Endodermal cell (in vitro differentiated cells): ENCODE measurements at places on chromosomes 3 and 15.

DNA sequence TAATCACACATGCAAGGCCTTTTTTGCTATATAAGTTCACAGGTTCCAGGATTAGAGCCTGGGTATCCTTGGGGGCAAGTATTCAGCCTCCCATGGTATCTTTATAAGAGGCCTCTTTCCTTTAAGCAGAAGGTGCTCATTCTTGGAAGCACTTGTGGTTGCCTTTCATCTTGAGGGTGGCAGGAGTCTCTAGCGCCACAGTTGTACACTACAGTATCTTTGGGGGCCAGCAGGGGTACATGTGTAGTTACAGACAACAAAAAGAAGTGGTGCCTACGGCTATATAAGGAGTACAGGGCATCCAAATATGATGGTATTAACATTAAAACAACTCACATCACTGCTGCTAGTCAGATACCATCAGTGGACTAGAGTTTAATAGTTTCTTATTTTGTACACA lies 62.1 kb downstream of the CCR1 start:
- DNase-seq = no peak

GRCh38 chr3:54849360-54849759 lies 78.5 kb downstream of the LRTM1 start:
- no peak for DNase-seq

GRCh38 chr3:16390581-16390980 lies 122.9 kb downstream of the RFTN1 start:
- DNase-seq = no peak

- no peak for DNase-seq
Measured at GRCh38 chr15:81213982-81214381, 17.3 kb downstream of the IL16 start.

- DNase-seq = peak; percentile 38
Measured at GRCh38 chr3:134606033-134607025, 44.5 kb downstream of the KY start.

DNA sequence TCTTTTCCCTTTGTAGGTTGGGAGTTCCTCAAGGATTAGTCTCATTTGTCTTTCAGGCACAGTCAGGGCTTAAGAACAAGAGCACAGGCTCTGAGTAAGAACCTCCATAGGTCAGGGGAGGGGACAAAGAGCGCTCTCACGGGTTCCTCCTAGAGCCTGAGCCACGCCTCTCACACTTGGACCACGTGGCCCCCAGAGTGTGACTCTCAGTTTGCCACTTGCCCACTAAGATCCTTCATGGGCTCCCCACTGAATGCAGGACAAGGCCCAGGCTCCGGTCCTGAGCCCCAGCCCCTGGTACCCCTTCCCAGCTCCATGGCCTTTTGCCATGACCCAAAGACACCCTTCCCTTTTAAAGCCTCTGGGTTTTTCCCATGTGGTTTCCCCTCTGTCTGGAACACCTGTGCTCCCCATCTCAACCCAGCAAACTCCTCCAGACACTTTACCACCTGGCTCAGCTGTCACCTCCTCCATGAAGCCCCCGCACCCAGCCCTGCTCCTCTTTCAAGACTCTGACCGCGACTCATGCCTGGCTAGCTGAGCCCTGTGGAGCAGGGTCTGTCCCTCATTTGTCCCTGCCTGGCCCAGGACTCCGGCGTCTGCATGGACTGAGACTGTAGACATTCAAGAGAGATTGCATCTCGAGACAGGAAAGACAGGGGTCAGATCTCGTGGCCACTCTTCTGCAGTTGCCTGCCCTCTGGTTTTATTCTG lies 32.7 kb downstream of the IQSEC1 start:
- DNase-seq = no peak

GRCh38 chr3:107933450-107933849 lies 157.4 kb downstream of the CD47 start:
- DNase-seq = no peak

DNA sequence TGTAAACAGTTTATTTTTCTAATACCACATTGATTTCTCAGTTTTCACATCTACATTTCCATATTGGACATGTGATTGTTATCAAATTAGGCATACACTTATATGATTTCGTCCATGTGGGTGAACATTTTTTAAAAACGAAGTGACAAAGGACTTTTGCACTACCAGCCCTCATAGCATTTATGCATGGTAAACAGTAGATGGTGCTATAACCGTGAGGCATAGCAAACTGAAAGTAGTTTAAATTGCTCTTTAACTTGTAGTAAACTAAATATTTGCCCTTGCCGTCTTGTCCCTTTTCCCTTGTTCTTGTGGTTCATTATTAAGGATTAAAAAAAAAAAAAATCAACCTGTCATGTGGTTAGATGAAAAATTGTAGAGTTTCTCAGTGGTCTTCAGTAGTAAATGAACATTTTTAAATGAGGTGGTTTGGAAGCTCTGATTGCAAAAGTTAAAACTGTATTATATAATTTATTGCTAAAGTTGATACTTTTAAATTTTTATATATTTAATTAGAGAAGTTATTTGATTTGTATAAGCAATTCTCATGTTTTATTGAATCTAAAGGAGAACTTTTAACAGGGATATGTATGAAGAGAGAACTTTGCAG lies 24.0 kb downstream of the STX19 start:
- no peak for DNase-seq

DNA sequence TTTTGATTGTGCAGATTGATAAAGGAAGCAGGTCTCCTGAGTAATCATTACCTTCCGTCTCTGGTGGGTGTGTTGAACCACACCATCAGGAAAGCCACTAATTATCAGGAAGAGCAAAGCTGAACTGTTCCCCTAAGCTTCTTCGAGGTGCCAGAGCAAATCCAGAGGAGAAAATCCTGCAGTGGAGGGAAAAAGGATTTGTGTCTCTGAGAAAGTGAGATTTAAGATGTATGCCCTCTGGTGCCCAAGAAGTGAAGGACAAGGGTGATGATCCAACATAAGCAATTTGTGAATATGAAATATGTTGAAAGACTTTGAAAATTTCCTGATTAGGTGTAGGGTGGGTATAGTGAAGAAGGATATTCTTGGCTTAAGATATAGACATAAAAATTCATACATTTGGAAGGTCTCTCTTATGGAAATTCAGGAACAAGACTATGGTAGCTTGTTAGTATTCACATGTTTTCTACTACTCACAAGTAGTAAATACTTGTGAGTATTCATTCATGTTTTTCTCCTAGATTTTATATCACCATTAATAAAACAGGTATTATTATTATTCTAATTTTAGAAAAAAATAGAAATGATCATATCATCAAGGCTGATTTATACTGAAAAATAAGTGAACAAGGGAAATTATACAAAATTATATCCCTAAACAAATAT lies 34.8 kb downstream of the COMMD2 start:
- DNase-seq = peak; percentile 73

DNA sequence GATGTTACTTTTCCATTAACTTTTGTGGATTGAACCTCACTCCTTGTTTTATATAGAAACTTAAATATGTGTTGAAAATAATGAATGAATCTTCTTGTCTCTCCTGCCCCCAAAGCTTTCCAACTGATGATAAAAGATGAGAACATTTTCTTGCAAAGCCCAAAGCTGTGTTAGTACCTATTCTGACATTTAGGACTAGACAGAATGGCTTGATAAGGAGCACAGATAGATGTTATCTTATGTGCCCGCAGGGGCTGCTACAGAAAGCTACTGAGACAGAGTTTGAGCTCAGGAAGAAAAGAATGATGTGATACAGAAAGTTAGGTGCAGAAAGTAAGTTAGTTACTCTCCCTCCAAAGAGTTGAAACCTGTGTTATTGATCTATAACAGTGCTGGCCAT lies 109.4 kb upstream of the ATP11B start:
- DNase-seq = no peak

DNA sequence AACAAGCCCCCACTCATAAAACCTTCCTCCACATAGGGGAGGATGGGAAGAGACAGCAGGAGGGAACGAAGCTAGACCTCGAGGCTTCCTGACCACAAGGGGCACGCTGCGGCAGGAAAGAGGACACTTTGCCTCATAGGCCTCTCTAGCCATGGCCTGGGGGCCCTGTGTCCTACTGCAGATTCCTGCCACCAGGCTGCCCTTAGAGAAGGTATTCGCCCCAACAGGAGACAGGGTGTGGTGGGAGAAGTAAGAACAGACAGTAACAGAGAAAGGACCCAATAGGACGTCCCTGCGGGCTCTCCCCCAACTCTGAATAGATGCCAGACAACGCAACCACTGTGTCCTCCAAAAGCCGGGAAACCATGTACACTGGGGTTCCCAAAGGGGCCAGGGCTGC lies 36.8 kb downstream of the ADCY5 start:
- DNase-seq = peak; percentile 82

- DNase-seq = no peak
Measured at GRCh38 chr3:81958972-81959640, 197.7 kb upstream of the GBE1 start.

GRCh38 chr3:158086776-158087175 lies 19.4 kb downstream of the SHOX2 start:
- DNase-seq = no peak

DNA sequence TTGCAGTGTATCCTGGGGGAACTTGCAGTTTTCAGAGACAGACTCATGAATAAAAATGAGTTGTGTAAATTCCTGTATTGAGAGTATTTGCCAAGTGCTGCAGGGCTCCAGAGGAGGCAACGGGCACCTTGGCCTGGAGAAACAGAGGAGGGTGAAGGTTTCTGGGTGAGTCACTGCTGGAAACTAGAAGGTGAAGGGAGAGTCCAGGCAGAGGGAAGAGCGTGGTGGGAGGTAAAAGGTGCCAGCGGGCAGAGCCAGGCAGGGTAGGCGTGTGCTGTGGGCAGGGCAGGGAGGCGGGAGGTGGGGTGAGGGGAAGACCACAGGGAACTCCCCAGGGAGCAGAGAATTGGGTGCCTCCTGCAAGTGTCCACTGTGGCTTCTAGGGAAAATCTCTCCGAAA lies 120.8 kb downstream of the SLCO3A1 start:
- DNase-seq = no peak

- DNase-seq = no peak
Measured at GRCh38 chr3:57569859-57570450, 13.9 kb downstream of the PDE12 start.

GRCh38 chr15:76968306-76968705 lies 26.6 kb upstream of the PSTPIP1 start:
- peak; percentile 29 for DNase-seq

DNA sequence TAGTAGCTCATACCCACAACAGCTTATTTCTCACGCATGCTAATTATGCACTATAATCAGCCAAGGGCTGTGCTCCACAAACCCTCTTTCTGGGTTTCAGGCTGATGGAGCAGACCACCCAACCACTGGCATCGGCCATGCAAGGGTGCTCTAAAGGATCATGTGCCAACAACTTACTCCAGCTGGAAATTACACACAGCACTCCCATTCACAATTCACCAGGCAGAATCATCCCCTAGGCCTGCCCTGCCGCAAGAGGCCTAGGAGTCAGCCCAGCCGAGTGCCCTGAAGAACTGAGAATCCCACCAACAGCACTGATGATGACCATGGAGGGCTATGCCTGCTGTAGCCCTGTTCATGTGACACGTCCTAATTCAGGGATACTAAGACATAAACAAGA lies 216.2 kb upstream of the CHRNA7 start:
- DNase-seq = no peak

DNA sequence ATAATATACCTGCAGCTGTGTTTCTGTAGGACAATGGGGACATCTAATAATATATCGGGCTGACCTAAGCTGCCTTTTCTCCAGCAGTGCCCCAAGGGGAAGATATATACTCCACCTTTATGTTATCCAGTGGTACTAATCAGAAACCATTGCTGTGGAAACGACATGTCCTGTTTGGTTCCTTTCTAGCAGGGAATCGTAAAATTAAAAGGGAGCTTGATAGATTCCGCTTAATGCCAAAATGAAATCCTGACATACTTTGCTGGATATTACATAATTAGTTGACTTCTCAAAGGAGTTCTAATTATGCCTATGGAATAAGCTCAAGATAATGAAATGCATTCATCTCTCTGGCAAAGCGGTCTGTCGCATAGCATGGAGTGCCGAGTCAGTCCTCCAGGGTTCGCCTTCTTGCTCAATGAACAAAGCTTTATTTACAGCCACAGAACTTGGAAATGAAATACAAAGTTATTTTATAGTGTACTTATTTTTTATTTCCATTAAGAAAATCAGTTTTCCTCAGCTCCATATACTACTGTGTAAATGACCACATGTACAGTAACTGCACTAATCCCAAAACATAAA lies 262.8 kb downstream of the LRTM1 start:
- DNase-seq = no peak

- DNase-seq = peak; percentile 29
Measured at GRCh38 chr15:89341316-89342005, 6.8 kb upstream of the POLG start.

DNA sequence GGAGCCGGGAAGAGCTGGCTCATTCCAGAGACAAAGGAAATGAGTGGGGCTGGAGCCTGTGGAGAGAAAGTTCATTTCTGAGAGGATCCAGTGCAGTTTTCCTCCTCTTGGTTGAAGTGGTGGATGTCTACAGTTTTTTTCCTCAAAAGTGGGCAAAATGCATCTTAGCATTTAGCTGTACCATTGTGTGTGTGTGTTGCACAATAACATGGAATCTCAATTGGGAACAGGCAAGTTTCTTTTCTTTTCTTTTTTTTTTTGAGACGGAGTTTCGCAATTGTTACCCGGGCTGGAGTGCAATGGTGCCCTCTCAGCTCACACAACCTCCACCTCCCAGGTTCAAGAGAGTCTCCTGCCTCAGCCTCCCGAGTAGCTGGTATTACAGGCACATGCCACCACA lies 101.5 kb upstream of the UBE2E1 start:
- DNase-seq = no peak

- DNase-seq = no peak
Measured at GRCh38 chr15:54387799-54388198, 409.6 kb downstream of the UNC13C start.

- peak; percentile 95 for DNase-seq
Measured at GRCh38 chr3:161371441-161372320, at the start of gene SPTSSB. TSS of gene SPTSSB (minus strand) at chr3:161371517. CDS start at chr3:161346323, 25,194 bp downstream.

DNA sequence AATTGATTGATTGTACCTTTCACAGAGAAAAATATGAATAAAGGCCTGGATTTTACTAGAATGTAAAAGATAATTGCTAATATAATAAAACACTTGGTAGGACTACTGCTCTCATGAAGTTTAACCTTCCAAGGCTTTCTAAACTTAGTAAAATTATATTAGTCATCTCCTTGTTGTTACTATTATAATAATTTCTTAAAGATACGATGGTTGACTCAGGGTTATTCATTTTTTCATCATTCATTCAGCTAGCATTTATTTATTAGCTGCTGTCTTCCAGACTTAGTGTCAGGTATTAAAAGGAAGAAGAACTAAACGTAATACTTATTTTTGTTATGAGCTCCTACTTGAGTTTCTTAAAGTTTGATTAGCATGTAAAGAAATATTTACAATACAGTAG lies 771.6 kb upstream of the NR2F2 start:
- no peak for DNase-seq

DNA sequence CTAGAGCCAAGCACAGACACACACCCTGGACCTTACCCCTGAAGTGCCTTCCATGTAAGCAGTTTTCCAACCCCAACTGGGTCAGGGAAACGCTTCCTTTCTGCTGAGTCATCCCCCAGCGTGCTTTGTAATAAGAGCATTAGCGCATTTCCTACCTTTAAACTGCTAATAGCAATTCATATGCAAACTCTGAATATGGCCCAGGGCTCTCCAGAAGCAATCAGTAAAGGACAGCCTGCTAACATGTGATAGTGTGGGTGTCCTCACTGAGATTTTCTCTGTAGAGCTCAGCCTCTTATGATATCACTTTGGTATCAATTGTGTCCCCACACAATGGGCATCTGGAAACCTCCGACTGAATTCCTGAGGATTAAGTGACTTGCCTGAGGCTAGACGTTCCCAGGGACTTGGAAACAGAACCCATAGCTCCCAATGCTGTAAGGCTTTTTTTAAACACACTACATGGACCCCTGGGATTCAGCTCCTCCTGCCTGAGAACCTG lies 5.6 kb downstream of the GABRB3 start:
- peak; percentile 89 for DNase-seq
